CD4-positive, alpha-beta T cell treated with Interferon alpha-2 for 1 hour (primary cell): ENCODE measurements at places on chromosomes 2 and 18.

- DNase-seq: no peak
Observed at GRCh38 chr2:160479269-160479668, 14.3 kb downstream of the RBMS1 start.

DNA sequence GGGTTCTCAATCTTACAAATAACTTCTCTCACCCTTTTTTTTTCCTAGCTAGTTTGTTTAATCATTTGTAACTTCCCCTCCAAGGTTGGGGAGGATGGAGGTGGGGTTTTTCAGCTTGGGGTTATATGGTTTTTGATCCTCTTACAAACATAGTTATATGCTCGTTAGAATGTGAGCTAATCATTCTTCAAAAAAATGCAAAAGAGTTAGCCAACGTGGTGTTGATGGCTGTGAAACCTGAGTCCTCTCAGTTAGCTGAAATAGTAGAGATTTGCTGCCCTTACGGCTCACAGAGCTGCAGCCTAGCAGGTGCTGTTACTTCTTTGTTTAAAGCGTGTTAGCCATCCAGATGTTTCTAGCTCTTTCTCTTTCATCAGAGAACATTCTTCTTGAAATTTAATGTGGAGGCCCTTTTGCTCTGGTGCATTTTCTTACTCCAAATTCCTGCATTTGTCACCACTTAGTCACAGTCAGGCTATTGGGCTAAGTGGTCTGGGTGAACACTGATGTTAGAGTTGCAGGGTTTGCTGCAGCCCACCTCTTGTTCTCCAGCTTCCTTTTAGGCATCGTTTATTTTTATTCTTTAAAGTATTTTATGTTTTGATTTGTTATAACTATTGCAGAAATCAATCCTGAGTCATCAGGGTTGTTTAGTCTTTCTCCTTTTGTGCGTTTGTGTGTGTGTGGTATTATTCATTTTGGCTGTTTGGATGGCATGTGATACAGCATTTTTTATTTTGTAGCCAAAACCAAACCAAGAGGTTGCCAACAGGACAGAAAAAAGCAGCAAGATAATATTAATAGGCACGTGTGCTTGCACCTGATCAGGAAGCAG lies 41.1 kb downstream of the LIMS1 start:
- no peak for DNase-seq

- no peak for DNase-seq
Observed at GRCh38 chr18:3667255-3668137, 217.5 kb downstream of the TGIF1 start.

DNA sequence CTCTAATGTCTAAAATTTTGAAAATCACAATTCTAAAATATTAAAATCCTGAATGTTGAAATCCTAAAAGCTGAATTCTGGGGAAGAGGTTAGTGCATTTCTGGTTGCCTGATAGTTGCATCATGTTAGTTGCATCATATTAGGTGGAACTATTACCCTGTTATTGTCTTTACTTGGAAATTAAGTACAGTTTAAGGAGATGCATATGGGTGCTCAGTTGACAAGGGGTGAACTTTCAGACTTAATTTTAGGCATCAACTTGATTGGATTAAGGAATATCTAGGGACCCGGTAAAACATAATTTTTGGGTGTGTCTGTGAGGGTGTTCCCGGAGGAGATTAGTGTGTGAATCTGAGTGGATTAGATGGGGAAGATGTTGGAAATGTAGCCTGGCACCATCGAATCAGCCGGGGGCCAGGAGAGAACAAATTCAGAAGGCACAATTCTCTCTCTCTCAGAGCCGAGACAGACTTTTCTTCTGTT lies 409.8 kb downstream of the PLCL1 start:
- DNase-seq: no peak

DNA sequence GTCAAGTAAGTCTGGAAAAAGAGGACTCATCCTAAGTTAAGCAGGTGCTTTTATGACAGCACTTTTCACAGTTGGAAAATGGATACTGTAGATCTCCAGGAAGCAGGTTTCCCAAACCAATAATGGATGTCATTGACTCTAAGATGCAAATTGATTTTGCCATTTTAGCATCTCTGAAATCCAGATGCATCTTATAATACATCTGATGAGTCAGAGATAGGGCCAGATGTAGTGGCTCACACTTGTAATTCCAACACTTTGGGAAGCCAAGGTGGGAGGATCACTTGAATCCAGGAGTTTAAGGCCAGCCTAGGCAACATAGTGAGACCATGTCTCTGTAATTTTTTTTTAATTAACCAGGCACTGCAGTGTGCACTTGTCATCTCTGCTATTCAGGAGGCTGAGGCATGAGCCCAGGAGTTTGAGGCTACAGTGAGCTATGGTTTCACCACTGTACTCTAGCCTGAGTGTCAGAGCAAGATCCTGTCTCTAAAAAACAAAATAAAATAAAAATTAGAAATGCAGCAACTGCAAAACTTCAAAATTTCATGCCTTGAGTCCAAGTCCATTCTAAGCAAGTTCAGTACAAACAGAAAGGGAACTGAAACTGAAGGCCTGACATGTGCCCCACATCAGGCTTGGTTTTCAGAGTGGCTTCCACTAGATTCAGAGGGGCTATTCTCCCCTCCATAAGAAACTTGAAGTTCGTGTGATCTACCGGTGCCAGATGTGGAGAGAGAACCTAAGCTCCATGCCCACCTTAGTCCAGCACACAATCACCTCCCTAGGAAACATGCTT lies 267.8 kb upstream of the NCKAP5 start:
- DNase-seq: no peak

GRCh38 chr18:52596748-52597435 lies 256.9 kb downstream of the DCC start:
- DNase-seq: no peak

GRCh38 chr2:133660510-133660909 lies 92.2 kb upstream of the NCKAP5 start:
- no peak for DNase-seq

- no peak for DNase-seq
Observed at GRCh38 chr18:7334973-7335568, 104.2 kb downstream of the LRRC30 start.

DNA sequence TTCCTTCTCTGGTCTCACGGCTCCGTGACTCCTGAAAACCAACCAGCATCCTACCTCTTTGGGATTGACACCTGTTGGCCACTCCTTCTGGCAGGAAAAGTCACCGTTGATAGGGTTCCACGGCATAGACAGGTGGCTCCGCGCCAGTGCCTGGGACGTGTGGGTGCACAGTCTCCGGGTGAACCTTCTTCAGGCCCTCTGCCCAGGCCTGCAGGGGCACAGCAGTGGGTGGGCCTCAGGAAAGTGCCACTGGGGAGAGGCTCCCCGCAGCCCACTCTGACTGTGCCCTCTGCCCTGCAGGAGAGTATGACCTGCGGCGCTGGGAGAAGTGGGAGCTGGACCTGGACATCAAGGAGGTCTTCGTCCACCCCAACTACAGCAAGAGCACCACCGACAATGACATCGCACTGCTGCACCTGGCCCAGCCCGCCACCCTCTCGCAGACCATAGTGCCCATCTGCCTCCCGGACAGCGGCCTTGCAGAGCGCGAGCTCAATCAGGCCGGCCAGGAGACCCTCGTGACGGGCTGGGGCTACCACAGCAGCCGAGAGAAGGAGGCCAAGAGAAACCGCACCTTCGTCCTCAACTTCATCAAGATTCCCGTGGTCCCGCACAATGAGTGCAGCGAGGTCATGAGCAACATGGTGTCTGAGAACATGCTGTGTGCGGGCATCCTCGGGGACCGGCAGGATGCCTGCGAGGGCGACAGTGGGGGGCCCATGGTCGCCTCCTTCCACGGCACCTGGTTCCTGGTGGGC lies 10.0 kb downstream of the PROC start:
- no peak for DNase-seq

- DNase-seq: peak; percentile 20
Observed at GRCh38 chr18:63079114-63079513, 240.5 kb downstream of the BCL2 start.

- DNase-seq: no peak
Observed at GRCh38 chr2:19360266-19360965, 2.0 kb upstream of the OSR1 start.

- DNase-seq: no peak
Observed at GRCh38 chr2:201401815-201402214, 44.7 kb upstream of the FLACC1 start.

DNA sequence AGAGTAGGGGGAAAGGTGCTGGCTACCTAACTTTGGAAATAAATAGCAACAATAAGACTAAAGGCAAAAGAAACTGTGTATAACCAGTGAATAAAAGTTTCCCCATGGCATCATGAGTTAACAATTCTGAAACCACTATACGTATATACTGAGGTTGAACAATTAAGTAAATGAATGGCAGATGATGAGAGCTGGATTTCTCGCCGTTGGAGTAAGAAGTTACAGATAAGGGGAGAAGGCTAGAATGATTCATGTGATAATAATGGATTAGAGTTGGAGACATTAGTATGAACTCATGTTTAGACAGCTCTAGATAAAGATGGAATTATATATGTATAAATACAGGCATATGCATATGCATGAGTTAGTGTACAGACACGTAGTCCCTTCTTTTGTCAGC lies 152.7 kb downstream of the UBR3 start:
- DNase-seq: no peak

DNA sequence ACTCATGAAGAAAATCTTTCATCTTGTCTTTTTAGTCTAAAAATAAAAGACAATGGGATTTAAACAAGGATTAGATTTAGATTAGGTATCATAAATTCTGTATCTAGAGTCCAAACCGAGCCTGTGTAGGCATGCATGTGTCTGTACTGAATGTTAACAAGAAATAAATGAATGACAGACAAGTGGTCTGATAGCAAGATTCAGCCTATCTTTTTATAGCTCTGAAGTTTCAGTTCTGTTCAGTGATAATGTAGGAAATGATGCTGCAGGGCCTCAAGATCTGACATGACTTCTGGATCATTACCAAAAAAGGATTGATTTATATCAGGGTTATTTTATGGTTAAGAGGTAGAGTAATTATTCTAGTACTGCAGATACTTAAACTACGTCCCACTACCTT lies 137.0 kb upstream of the ATP5MC3 start:
- no peak for DNase-seq

- DNase-seq: no peak
Observed at GRCh38 chr2:4967206-4967605, 725.0 kb upstream of the SOX11 start.

DNA sequence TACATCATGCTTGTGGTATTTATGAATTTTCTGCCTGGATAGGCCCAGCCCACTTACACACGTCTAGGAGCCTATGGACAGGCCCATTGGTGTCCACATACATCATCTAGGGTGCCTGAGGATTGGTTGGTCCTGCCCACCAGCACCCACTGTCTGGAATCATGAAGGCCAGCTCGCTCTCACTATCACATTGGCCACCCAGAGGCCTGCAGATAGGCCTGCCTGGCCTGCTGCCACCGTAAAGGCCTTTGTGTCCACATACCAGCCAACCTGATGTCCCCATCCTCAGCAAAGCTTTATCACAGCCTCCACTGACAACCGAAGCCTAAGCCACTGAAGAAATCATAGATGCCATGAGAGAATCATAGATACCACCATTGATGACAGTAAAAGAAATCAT lies 40.2 kb downstream of the METTL21A start:
- no peak for DNase-seq

DNA sequence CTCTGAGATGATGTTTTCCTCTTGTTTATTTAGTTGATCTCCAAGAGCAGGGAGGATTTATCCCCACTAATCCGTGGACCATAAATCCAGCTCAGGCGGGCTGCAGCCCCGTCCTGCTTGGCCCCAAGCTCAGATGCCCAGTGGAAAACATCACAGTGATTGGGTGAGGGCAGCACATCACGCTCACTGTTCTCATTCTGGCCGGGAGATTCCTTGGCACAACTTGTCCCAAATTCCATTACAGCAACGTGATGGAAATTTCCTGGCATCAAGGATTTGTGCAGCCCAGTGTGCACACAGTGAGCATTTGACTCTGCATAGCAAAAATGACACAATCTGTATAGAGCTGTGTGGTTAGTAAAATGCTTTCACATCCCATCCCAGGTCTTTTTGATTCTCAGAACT lies 96.8 kb downstream of the VAPA start:
- no peak for DNase-seq

- no peak for DNase-seq
Observed at GRCh38 chr2:16298866-16299265, 358.5 kb downstream of the MYCN start.

- no peak for DNase-seq
Observed at GRCh38 chr18:56517196-56517595, 121.2 kb downstream of the TXNL1 start.

GRCh38 chr2:23698721-23699579 lies 228.0 kb downstream of the ATAD2B start:
- DNase-seq: no peak

GRCh38 chr2:147632198-147632597 lies 212.6 kb upstream of the ACVR2A start:
- no peak for DNase-seq

- DNase-seq: no peak
Observed at GRCh38 chr2:240655931-240656886, 26.5 kb downstream of the AQP12B start.

DNA sequence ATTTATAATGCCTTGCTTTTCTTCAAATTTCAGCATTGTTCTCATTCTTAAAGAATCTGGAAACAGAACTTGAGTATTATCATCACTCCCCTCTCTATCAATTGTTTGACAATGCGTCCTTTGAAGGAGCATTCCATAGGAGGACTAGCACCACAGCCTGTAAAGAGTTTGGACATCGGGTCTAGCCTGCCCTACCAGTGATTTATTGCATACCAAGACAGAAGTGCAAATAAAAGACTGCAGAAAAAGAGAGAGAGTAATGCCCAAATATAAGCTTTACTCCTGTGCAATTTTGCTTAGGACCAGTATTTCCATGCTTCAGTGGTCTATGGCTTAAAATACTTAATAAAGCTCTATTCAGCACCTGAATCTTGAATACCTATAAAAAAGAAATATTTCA lies 55.4 kb upstream of the MAP2 start:
- no peak for DNase-seq

GRCh38 chr2:53173091-53173490 lies 594.5 kb upstream of the CHAC2 start:
- DNase-seq: no peak

- DNase-seq: no peak
Observed at GRCh38 chr2:51256736-51257135, 224.8 kb upstream of the NRXN1 start.

GRCh38 chr2:216235896-216236295 lies 126.7 kb downstream of the XRCC5 start:
- no peak for DNase-seq

- no peak for DNase-seq
Observed at GRCh38 chr2:71070294-71071093, 2.0 kb downstream of the NAGK start.

DNA sequence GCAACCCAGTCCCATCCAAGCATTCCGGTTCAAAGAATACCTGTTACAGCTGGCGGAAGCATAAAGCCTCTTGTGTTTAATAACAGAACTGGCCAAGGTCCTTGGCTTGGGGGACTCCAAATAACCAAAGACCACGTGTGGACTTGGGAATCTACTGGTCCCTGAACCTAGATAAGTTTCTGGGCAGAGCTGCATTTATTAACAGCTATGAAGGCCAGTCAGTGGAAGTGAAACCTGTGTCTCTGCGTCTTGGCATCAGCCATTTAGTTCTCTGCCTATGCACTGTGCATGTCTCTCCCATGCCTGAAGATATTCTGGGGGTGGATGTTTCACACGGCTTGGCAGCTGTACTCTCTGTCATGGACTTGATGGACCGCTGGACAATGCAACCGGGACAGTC lies 137.7 kb downstream of the CCBE1 start:
- no peak for DNase-seq
